ENCODE measurements at places on chromosomes 2 and 18.

GRCh38 chr18:50611529-50611941, 51.6 kb downstream of the MAPK4 start:
- DNase-seq, result no peak

GRCh38 chr2:218123986-218124385, 1.8 kb upstream of the CXCR2 start:
- no peak for DNase-seq

DNA sequence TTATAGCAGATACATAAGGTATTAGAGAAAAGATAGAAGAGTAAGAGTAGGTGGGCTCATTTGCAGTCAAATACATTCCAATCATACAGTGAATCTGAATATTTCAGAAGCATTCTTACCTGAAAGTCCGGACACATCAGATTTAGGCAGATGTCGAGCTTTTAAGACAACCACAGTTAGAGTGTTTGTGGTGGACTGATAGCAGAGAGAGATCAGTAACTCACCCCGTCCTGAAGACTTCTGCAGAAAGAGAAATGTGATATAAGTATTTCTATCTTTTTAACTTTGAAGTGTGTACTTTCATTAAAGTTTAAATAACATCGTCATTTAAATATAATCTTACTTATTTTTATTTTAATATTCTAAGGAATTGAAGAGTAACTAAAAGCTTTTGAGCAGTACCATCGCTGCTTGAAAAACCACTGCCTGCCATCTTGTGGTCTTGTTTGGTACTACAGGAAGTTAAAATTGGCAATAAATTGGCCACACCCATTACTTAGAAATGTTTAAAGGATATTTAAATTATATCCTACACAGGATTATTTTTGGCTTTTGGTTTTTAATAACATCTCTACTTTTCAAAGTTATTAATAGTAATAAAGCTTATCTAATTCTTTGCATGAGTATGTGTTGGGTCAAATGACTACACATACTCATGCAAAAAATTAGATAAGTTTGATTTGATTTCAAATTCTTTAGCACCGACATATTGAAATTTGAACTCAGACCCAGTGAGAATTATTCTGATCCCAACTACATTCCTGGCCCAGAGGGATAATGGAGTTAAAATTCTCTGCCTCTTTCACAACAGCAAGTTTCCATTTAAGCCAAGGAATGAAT, 5.5 kb downstream of the SYT4 start:
- peak; percentile 46 for DNase-seq

DNA sequence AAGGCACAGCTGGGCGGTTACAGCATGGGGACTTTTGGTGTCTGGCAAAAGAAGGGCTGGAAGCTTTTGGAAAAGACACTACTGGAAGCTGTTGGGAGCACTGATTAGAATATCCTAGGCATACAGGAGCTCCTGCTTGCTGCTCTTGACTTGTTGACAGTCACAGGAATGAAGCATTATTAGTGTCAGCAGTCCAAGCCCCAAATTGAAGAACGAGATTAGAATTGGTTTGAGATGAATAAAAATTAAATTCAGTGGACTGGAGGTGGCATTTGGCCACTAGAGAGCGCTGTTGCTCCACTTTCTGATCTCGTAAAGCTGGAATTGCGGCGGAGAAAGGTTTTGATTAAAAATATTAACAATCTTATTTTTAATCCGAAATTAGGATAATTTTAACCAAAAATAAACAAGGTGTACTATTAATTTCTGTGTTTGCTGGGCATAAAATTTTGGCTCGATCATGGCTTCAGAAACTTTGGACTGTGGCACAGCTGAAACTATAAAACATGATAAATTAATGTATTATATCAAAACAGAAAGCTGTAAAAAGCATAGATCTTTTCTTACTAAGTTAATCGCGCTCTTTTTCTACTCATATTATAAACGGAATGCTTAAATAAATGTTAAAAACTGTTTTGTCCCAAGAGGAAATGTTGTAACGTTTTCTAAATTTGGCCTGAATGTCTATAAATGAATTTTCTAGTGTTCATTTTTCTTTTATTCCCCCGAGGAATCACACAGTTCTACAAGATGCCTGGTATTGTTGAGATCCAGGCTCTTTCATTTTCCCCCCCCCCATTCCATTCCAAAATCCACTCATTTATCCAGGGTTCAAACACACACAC, 2.4 kb upstream of the HOXD8 start:
- peak; percentile 76 for DNase-seq

GRCh38 chr2:9809064-9809356, 34.3 kb upstream of the TAF1B start:
- DNase-seq, result no peak

DNA sequence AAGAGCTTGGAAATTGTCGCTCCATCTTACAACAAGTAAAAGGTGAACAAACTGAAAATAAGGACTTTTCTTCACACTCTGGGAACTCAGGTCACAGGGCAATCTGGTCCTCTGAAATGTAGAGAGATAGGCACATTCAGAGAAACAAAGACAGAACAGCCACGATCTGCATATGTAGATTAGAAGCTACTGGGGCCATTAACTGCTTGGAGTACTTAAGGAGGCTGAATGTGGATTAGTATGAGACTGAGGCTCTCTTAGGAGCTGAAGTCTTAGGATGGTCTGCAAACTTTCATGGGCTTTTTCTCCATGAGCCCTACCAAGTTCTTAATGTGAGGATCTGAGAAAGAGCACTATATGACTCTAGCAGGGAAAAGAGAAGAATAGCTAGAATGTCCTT, 265.3 kb upstream of the NXPH2 start:
- no peak for DNase-seq

DNA sequence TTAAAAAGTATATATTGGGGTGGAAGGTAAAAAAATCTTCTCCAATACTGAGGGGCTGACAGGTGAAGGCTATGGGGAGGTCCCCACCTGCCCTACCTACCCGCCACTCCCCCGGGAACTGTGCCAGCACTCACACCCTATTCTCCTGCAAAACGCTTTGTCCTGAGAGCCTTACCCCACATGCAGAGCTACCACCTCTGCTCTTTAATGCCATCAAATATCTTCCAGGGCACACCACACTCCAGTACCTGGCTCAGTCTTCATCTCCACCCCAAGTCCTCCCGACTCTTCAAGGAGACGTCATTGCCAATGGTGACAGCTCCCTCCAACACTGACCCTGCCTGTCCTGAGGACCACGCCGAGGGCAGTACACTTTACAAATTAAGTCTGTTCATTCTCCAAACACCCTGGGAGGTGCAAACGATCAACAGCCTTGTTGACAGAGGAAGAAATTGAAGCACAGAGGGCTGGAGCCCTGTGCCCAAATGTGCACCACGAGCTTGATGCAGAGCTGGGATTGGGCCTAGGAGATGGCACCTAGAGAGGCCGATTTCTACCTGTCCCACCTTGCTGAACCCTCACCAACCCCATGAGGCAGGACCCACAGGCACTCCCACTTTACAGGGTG, 6.0 kb upstream of the GPR55 start:
- DNase-seq, result no peak

DNA sequence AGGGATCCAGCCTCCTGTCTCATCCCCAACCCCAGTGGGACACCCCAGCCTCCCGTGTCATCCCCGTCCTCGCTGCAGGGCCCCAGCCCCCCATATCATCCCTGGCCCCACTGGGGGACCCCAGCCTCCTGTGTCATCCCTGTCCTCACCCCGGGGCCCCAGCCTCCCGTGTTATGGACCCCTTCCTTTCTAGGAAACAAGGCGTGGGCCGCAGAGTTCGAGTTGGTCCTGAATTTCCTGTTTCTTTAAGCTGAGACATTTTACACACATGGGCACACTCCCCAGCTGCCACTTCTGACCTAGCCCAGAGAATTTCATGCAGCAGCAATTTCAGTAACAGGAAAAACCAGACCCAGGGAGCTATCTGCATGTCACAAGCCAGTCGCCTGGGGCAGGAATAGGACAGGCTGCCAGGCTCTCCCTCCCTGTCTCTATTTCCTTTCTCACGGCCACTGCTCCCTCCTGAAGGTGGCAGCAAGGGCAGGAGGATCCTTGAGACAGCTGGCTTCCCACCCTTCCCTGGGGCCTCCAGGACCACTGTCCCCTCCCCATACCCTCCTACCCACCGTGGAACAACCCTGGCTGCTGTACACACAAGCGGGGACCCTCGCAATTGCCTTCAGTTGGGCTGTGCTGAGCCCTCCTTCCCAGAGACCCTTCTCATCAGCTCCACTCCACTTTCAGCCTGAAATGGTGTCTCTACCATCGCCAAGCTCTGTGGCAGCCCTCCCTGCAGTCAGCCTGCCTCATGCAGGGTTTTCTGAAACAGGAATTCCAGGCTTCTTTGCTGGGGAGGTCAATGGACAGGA, 141.9 kb upstream of the ID2 start:
- no peak for DNase-seq

- DNase-seq, result no peak
Observed at GRCh38 chr2:140804700-140805260, 1326.0 kb downstream of the LRP1B start.

- no peak for DNase-seq
Observed at GRCh38 chr2:8886876-8887275, 49.5 kb upstream of the KIDINS220 start.

DNA sequence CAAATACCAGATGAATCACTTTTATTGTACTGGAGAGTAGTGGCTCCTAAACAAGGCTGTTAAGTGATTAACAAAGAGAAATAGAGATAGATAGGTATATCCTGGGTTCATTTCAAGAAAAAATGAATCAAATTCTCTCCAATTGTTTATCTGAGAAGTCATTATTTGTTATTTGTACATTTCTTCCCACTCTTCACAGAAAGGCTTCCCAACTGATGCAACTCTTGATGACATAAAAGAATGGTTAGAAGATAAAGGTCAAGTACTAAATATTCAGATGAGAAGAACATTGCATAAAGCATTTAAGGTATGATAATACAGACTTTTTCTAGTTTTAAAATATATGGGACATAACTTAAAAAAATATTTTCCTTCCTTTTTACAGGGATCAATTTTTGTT, 7.9 kb downstream of the SSB start:
- no peak for DNase-seq

DNA sequence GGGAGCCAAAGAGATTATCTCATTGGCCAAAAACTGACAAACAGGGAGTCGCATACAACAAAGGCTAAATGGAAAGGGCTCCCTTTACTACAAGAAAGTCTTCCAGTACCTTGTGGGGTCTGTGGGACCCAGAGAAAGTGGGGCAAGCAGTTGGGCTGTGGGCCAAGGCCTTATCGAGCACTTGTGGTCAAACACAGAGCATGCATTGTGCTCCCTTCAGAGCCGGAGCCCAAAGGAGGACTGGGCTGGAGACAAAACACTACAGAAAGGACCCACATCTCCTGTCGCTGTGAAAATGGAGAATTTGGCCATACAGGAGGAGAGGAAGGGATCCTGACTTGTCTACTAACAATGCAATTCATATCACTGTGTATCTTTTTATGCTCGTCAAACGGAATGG, 37.1 kb upstream of the SLC1A4 start:
- DNase-seq, result no peak

DNA sequence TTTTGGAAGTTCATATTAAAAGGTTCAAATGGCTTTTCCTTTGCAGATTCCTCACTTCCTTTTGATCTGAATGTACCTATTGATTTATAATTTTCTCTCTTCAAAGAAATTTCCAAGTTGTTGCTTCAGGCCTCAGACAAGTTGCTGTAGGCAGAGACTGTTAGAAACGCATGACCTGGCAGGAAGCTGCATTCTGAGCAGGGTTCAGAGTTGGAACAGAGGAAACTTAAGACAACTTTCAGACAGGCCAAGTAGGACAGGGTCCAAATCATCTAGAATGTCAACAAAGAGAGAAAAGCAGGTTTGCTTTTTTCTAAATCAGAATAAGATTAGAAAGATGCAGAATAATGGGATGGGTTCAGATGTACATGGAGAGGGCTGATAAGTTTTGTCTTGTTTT, 416.3 kb downstream of the LRP1B start:
- DNase-seq, result no peak

DNA sequence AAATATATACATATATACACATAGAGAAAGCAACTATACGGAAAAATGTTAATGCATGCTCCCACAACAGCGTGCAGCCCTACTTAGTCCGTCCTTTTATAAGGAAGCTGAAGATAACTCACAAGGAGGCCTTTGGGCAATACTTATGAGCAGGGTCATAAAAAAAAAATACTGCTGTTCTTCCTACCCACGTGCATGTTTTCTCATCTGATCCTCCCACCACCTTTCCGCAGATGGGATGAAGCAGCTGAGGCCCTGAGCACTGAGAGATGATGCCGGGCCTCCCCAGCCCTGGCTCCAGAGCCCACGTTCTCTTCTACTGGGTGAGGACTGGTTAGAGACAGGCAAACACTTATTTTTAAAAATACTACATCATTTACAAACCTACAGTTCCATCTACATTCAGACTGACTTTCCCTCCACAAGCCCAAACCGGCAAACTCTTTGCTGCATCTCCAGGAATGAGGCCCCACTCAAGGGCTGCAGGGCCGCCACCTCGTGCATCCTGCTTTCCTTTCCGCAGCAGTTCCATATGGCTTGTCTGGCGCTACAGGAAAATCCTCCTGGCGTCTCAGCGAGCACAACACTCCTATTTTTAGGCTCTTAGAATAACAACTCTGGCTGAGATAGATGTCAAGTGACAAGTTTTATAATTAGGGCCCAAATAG, 41.6 kb downstream of the TBC1D8 start:
- DNase-seq, result no peak

- DNase-seq, result no peak
Observed at GRCh38 chr2:235373171-235373570, 120.7 kb upstream of the AGAP1 start.

DNA sequence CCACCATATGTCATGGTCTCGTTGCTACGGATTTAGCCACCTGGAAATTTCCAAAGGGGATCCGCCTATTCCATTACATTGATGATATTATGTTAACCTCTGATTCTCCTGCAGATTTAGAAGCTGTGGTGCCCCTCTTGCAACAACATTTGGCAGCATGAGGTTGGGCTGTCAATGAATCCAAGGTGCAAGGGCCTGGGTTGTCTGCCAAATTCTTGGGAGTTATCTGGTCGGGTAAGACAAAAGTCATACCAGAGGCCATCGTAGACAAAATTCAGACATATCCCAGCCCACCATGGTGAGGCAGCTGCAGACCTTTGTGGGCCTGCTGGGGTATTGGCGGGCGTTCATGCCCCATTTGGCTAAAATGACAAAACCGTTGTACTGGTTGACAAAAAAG, 13.6 kb upstream of the C2orf42 start:
- DNase-seq, result no peak

- no peak for DNase-seq
Observed at GRCh38 chr2:30733876-30734520, 73.2 kb downstream of the CAPN13 start.

GRCh38 chr2:15943378-15944280, 3.3 kb downstream of the MYCN start:
- peak; percentile 62 for DNase-seq

- DNase-seq, result no peak
Observed at GRCh38 chr18:65990944-65991708, 240.3 kb downstream of the CDH7 start.

GRCh38 chr2:86695053-86695691, 24.9 kb upstream of the RMND5A start:
- DNase-seq, result no peak

DNA sequence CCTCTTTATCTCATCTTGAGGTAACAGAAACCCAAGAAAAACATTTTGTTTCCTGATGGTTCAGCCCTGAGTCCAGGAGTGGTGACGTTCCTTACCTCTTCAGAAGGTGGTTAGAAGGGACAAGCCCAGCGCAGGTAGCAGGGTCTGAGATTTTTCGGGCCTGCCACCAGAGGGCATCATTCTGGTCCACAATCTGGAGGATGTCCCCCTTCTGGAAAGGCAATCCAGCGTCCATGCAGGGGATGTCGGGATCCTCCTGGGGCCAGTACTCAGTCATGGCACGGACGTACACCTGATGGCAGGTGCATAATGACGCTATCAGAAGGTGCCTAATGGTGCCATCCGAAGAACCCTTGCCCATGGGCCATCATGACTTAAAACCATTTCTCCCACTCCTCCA, 17.7 kb downstream of the MPP4 start:
- DNase-seq, result peak; percentile 20

All from neuronal stem cell (in vitro differentiated cells).